ENCODE measurements at places on chromosomes 1 and 21. TPM values are rescaled to one million over a fixed set of nuclear protein-coding genes. Genes with fewer than 3 reads are reported as not detected.

KCNA3 gene
- under 0.01 TPM for total RNA-seq

LCE1F gene
- not detected for total RNA-seq

- peak; percentile 38 for DNase-seq
Measured at GRCh38 chr1:112744009-112744578, 29.0 kb upstream of the PPM1J start.

DNA sequence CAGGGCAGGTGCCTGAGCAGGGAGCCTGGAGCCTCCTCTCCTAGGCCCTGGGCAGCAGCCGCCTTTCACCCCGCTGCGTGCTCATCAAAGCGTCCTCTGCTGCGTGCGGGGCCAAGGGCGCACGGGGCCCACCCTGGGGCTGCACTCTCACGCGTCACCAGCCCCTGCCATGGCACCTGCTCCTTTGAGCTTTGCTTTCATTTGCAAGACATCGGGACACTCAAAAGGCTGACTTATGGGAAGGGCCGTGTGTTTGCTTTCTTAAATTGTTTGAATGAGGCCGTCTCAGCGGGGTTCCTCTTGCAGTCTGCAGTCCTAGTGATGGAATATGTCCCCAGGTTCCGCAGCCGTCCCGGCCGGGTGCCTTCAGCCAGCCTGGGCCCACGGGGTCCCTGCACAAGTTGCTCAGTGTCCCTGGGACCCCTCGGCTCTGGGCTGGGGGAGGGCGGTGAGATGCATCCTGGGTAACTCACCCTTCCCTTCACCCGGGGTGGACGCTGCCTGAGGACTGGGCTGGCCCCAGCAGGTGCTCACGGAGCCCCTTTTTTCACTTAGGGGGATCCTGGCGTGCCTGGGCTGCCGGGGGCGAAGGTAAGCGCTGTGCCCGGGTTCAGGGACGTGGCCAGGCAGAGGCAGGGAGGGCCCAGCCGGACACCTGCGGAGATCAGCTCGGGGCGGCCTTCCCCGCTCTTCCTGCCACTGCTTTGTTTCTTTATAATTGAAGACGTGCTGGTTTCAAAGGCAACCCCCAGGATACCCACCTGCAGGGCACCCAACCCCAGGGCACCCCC is 53.1 kb downstream of the SLC19A1 start:
- no peak for DNase-seq

DNA sequence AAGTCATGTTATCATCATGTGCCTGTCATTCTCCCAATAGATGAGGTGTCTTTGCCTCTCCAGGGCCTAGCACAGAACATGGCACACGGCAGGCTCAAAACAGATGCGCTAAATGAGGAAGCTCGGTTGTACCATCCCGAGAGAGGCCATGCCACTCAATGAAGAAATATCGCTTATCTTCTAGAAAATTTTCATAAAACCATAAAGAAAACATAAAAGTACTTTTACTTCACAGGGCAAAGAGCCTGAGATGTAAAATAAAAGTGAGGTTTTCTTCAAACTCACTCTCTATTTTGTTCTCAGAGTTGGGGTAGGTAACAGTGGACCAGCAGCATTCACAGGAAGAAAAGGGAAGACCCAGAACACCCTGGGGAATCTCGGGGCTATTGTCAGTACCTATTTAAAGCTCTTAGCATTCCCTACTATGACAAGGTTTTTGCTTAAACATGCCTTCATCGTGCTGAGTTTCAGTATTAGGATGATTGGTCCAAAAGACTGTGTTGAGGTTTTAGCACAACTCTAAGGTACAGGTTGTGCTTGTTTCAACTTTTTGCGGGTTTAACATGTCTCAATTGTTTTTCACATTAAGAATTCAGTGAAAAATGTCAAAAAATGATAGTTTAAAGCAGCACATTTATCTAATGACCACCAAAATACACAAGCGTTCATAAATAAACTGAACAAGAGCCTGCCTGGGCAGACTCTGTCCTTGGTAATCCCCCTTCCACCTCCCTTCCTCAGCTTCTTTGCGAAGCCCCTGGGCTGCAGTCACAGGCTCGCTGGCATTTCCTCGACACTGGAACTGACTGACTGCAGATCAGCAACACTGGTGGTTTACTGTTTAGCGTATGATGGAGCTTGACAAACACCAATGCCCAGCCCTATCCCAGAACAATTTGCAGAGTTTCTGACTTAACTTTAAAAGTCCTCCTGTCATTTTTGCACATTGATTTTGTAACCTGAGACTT is 55.6 kb downstream of the COQ8A start:
- no peak for DNase-seq

GRCh38 chr1:79113836-79114235 is 107.3 kb upstream of the ADGRL4 start:
- DNase-seq: no peak

GRCh38 chr21:39610703-39611102 is 2.0 kb upstream of the B3GALT5 start:
- DNase-seq: no peak

- DNase-seq: no peak
Measured at GRCh38 chr1:52558941-52559340, 6.0 kb upstream of the TUT4 start.

- no peak for DNase-seq
Measured at GRCh38 chr1:240909701-240910457, 297.9 kb upstream of the GREM2 start.

DNA sequence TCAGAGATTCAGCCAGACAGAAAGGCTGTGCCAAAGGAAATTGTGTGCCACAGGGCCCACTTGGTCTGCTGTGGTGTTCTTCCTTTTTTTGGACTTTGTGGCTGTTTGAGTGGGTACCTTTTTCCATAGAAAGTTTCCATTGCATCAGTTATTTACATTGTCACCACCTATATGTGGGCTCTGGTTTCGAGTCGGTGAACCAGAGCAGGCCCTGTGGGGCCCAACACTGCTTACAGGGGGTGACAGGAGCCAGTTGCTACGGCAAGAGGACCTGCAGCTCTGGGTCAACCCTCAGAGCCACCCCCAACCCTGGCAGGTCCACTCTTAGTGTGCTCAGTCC is 157.0 kb upstream of the EDN2 start:
- no peak for DNase-seq

DNA sequence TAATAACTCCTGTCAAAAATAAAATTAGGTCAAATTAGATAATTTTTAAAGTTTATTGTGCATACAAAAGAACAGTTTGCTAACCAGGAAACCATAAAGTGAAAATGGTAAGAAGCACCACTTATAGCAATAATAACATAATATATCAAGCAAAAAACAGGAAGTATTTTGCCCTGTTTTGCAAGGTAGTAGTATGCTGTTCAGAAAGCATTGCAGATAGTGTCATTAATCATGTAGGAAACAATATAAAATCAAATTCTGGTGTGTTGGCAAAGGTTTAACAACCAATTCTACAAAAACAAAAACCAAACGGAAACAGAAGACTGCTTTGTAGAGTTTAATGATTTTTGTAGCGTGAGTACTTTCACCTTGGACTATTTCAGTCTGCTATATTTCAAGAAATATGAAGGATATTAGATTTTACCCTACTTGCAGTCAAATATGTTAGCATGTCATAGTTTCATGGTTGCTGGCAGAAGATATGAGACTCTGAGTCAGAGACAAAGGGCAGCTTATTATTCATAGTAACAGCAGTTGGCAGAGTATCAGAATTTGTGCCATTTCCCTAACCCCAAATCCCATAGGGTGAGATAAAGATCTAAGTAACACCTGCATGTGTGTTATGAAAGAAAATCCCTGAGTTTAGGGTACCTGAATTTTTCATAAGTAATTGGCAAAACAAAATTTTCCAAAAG is 729.0 kb upstream of the BRINP3 start:
- DNase-seq: peak; percentile 4

Data from fibroblast of the aortic adventitia (primary cell).